ENCODE measurements at places on chromosomes 11 and 22.

- DNase-seq = peak; percentile 63
These were observed 375 bp downstream of the SLC25A1 start for GRCh38 chr22:19178065-19178656.

DNA sequence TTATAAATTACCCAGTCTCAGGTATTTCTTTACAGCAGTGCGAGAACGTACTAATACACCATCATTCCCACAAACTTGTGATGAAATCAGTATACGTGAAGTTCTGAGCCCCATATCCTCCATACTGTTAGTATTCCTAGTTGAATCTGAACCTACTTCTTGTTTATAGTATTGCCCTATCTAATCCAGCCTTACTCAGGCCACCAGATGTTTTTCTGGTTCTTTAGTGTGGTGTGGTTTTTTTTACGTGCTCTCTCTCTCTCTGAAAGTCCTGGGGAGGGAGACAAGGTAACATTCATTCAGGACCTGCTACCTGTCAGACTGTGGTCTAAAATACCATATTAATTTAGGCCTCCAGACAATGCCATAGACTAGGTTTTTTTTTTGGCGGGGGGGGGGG, 47.6 kb upstream of the TEAD1 start:
- no peak for DNase-seq

GRCh38 chr11:57426439-57426928, 437 bp downstream of the SLC43A3 start:
- DNase-seq = peak; percentile 48

- DNase-seq = no peak
These were observed 99.4 kb downstream of the PDE2A start for GRCh38 chr11:72574548-72575460.
